ENCODE measurements at places on chromosomes 3 and 15. TPM values are rescaled to one million over a fixed set of nuclear protein-coding genes. Genes with fewer than 3 reads are reported as not detected.

Gene LAMB2
- total RNA-seq, result not detected

Gene IL5RA
- total RNA-seq, result not detected

Gene NAALADL2
- total RNA-seq, result not detected

Gene CLRN1
- not detected for total RNA-seq

Gene CELF6
- total RNA-seq, result 0.63 TPM

Gene WNT5A
- total RNA-seq, result not detected

Gene SYNM
- 3.3 TPM for total RNA-seq

Gene AGBL1
- total RNA-seq, result not detected

Gene PPM1L
- 5.8 TPM for total RNA-seq

Gene C3orf33
- total RNA-seq, result 1.5 TPM

Gene LRTM1
- total RNA-seq, result not detected

Gene LRRC49
- total RNA-seq, result not detected

Gene FAM43A
- total RNA-seq, result 2.0 TPM

Gene CCDC54
- not detected for total RNA-seq

Gene ULK4
- 18.7 TPM for total RNA-seq

Gene SAMMSON
- total RNA-seq, result not detected

Gene NR2E3
- total RNA-seq, result not detected

Gene GP5
- total RNA-seq, result 5.2 TPM

Gene GP9
- total RNA-seq, result not detected

Gene C3orf80
- not detected for total RNA-seq

Gene CCR3
- total RNA-seq, result 0.19 TPM

Gene SLC28A1
- not detected for total RNA-seq

Gene SLC2A2
- total RNA-seq, result not detected

Gene LRRC31
- not detected for total RNA-seq

Gene P2RY14
- total RNA-seq, result 0.66 TPM
